ENCODE measurements at places on chromosomes 6 and 20.

GRCh38 chr6:100493206-100493888 lies 28.6 kb upstream of the SIM1 start:
- DNase-seq, result peak; percentile 64

DNA sequence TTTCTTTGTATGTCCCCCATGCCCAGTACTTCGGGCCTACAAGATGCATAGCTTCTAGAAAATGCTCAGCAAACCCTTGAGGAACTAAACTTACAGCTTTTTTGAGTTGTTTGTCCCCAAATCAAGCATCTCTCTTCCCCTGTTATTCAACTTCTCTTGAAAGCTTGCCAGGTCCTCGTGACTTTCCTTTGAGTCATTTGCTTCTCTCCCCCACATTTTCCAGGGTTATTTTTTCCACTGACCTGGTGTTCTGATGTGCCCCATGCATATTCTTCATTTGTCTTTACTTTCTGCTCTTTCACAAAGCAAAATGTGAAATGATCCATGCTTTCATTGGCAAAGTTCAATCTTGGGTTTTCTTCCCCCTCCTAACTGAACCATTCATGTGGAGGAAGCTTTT lies 204.8 kb downstream of the TFAP2A start:
- DNase-seq, result peak; percentile 68

- peak; percentile 94 for DNase-seq
Measured at GRCh38 chr6:1686117-1687098, 76.7 kb downstream of the FOXC1 start.

- no peak for DNase-seq
Measured at GRCh38 chr6:169424821-169425240, 171.2 kb upstream of the THBS2 start.

GRCh38 chr6:170036916-170037315 lies 254.0 kb downstream of the DLL1 start:
- DNase-seq, result no peak

- no peak for DNase-seq
Measured at GRCh38 chr20:49386848-49387580, 95.5 kb downstream of the KCNB1 start.

- DNase-seq, result no peak
Measured at GRCh38 chr6:76347539-76347938, 275.1 kb upstream of the IMPG1 start.

DNA sequence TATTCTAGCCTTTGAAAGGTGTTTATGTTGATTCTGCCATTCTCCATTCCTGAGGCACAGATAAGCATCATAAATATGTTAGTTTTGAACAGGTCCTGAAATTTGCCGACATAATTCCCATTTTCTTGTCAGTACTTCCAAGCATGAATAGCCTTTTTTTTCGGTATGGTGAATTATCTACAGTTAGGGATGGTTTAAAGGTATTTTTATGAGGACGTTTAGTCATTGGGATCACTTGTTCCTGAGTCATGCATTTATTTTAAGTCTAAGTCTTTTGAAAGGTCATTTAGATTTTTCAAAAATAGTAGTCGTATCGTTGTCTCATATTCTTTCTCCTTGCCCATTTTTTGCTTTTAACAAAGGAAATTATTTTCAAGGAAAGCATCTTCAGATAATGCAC lies 98.7 kb downstream of the PHACTR3 start:
- peak; percentile 31 for DNase-seq

DNA sequence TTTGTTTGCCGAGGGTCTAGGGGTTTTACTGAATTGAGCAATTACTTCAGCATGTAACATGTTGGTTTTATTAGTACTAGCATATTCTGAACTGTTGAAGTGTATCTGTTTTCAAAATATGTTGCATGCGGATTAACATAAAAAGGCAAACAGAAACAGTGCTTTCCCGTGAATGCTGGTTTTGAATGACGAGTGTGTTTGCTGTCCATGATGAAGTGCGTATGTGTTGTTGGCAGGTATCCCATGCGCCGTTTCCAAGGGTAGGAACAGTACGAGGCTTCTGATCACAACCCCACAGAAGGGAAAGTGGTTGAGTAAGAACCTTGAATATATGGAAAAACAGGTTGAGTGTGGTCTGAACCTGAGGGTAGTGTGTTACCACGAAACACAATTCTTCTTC lies 232.9 kb downstream of the SAMD5 start:
- no peak for DNase-seq

DNA sequence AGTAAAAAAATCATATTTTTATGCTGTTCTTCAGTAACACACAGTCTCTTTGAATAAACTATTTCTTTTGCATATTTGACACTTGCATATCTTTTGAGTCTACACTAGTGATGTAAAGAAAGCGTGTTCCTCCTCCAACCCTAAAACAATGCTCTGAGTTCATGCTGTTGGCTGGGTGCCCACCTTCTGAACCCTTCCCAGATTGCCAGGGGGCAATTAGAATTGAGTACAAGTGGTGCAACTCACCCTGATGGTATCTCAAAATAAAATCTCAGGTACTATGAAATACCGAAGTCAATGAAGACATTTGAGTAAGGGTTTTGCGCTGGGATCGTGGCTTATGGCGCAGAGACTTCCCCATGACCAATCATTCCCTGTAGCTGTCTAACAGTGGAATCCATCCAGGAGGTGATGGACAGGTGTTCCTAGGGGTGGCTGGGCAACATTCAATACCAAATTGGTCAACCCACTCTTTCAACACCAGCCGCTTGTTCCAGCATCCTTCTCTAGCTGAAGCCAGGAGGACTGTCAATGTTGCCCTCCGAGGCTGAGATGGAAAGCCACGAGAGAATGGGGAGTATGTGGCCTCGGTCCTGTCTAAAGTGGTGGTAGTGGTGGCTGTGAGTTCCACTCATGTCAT lies 94.4 kb upstream of the ZNFX1 start:
- DNase-seq, result no peak

- DNase-seq, result peak; percentile 67
Measured at GRCh38 chr20:50913690-50914375, 17.4 kb downstream of the ADNP start.

DNA sequence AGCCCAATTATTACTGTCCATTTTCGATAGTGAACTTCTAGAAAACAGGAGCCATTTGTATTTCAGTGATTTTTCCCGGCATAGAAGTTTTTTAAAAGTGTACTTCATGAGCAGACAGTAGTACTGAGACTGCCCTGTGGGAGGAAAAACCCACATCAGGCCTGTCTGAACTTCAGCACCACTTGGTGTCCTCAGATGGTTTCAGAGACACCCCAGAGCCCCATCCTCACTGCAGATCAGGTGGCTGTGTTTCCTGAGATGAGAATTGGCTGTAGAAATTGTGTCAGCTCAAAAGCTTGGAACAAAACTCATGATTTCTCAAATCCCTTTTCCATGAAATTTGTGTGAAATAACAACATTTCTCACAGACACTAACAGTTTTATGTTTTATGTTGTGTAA lies 110.0 kb upstream of the RIN2 start:
- peak; percentile 17 for DNase-seq

DNA sequence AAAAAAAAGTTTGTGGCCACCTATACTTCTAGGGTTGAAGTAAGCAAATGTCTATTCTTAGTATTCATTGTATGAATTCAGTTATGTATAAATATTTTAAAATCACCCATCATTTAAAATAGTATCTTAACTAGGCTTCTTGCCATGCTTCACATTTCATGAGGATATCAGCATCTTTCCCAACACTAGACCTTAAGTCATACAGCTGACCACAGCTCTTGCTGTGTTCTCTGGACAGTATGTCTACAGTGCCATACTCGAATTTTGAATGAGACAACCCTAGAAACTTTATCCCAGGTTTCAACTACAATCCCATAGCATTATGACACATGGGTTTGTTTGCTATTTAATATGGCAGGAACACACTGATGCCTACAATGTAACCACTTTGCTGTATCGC lies 5.2 kb downstream of the TXNDC5 start:
- DNase-seq, result no peak

GRCh38 chr20:54197621-54198604 lies 10.0 kb upstream of the PFDN4 start:
- DNase-seq, result peak; percentile 93

- no peak for DNase-seq
Measured at GRCh38 chr6:3520281-3521230, 63.7 kb upstream of the SLC22A23 start.

DNA sequence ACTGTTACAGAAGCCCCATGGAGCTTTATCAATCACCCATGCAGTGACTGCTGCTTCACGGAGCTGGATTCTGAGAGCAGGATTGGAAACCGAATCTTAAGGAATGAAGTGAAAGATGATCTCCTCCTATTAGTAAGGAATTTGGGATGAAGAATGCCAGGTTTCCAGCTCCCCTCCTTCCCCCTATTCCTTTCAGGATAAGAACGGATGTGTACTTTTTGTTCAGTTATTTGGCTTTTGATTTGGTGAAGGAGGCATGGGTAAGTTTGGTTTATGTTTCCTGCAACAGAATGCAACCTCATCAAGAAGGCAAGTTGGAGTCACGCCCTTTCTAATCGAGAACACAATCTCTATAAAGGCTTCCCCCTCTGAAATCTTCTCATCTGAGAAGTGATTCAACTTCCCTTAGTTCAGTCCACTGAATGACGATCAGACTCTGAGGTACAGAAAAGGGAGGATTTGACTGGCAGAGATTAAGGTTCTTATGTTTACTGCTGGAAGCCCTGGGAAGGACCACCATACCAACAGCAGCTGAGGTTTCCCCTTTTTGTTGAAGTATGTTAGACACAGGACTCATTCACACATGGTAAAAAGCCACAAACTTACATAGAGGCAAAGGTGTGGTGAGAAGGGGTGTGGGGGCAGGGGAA lies 5.5 kb downstream of the ELMO2 start:
- DNase-seq, result peak; percentile 20

- no peak for DNase-seq
Measured at GRCh38 chr6:42388046-42388445, 63.7 kb downstream of the TRERF1 start.

DNA sequence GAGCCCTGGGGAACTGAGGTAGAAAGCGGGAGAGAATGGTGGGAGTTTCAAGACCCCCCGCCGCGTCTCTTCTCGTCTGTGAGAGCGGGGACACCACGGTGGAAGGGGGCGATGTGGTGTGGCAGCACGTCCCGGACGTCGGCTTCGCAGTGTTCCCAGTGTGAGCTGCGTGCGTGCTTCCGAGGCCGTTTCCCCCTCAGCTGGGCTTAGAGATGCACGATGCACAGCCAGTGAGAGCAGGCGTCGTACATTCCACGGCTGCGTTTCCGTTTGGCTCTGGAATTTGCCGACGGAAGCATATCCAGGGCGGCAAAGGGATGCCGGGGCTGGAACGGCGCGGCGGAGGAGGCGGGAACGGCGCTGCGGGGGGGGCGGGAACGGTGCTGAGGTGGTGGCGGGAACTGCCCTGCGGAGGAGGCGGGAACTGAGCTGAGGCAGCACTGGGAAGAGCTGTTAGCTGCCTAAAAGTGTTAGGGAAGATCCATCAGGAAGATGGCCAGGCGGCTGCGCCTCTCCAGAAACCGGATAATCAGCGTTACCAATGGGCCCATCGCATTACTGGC lies 37.7 kb downstream of the KIF25 start:
- peak; percentile 48 for DNase-seq

DNA sequence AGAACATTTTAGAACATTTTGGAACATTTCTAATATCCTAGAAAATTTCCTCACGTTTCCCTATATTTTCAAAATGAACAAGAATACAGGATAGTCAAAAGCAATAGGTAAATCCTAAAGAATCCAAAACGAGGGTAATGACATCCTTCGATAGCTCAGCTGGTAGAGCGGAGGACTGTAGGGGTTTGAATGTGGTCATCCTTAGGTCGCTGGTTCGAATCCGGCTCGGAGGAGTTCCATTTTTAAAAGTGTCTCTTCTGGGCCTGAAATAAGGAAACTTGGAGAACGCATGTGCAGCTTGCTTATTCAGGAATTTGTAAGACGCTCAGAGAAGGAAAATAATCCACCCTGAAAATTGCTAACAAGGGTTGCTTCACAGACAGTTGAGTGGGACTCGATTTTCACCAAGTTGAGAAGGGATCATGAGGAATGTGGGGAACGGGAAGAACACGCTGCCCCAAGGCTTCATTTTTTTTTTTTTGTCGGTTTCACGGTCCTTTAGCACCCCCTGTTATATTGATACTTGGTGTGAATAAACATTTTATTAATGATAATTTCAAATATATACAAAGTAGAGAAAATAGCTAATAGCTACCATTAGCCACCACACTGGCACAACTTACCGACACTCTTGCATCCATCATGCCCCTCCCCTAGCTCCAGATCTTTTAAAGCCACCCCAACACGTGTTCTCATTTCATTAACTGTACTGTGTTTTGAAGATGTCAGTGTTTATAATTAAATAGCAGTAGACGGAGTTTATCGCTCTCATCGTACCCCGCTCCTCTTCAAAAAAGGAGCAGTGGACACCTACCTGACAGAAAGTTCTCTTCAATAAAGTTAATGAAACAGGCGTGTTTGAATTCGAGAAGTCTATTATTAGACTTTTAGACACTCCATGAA lies 1.8 kb upstream of the ABT1 start:
- peak; percentile 17 for DNase-seq

DNA sequence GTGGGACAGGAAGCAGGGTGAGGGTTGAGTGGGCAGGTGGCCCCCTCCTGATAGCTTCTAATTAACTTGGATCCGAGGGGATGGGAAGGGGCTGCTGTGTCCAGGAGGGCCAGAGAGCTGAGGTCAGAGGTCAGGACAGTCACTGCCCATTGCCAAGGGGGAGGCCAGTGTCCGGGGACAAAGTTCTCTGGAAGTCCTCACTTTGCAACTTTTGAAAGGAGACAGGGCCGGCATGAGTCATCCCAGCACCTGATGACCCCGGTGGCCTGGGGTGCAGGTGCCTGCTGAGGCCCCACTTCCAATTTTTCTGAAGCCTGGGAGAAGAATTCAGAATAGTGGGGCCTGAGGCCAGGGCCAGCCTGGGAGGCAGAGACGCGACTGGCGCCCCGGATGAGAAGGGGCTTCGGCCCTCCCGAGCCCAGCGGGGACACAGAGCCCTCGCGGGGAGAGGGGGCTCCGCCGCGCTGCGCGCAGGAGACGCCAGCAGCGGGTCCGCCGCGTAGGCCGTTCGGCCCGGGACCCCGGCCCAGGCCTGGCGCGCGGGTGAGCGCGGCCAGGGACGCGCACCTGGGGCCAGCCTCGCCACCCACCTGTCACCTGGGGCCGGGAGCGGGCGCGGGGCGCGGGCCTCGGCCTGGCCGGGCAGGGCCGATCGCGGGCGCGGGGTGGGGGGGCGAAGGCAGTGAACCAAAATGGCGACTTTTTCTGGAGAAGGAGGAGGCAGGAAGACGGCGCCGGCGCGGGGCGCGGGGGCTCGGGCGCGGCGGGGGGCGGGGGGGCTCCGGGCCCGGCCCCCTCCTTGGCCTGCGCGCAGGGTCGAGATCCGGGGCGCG lies 586 bp downstream of the ZNF512B start:
- no peak for DNase-seq

- peak; percentile 65 for DNase-seq
Measured at GRCh38 chr6:85675030-85675819, 32.5 kb upstream of the SYNCRIP start.

- peak; percentile 51 for DNase-seq
Measured at GRCh38 chr20:12049125-12049524, 131.4 kb downstream of the BTBD3 start.

- no peak for DNase-seq
Measured at GRCh38 chr6:98835149-98836024, 1.0 kb downstream of the POU3F2 start.

- DNase-seq, result no peak
Measured at GRCh38 chr6:116382587-116382986, 11.8 kb downstream of the DSE start.

Data from PC-3 (cell line).